ENCODE measurements at places on chromosomes 2 and 18.

- no peak overlapping the region for H3K27ac ChIP-seq
- DNase-seq, result no peak
- H3K4me1 ChIP-seq, result no peaks in the 10 kb centered on the region
- no peaks in the 10 kb centered on the region for H3K36me3 ChIP-seq
- no peak overlapping the region for H3K4me3 ChIP-seq
Measured at GRCh38 chr2:47251404-47251675, 96.2 kb upstream of the STPG4 start.

GRCh38 chr2:160157861-160158829 lies 41.9 kb downstream of the ITGB6 start:
- H3K27me3 ChIP-seq, result no peaks in the 10 kb centered on the region
- no peak overlapping the region for H3K27ac ChIP-seq
- DNase-seq, result no peak
- no peaks in the 10 kb centered on the region for H3K4me1 ChIP-seq
- H3K4me3 ChIP-seq, result no peak overlapping the region

DNA sequence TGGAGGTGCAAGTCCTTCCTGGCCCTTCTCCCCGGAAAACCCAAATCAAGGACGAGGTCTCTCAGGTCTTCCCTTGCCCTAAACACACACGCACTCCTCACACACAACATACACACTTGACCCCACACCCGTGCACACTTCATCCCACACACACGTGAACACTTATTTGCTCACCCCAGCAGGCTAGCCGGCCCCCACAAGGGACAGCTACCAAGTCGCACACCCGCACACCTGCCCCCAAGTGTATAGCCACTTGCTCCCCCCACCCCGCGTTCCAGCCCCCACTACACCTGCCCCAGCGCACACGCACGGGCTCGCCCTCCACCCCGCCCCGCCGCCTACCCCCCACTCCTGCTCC lies 359 bp downstream of the TGFBRAP1 start:
- H3K4me3 ChIP-seq, result peak overlapping the region; percentile 45
- H3K4me1 ChIP-seq, result peaks cover 9% of the 10 kb centered on the region
- no peak for DNase-seq
- peak overlapping the region; percentile 76 for H3K27ac ChIP-seq
- no peaks in the 10 kb centered on the region for H3K27me3 ChIP-seq

DNA sequence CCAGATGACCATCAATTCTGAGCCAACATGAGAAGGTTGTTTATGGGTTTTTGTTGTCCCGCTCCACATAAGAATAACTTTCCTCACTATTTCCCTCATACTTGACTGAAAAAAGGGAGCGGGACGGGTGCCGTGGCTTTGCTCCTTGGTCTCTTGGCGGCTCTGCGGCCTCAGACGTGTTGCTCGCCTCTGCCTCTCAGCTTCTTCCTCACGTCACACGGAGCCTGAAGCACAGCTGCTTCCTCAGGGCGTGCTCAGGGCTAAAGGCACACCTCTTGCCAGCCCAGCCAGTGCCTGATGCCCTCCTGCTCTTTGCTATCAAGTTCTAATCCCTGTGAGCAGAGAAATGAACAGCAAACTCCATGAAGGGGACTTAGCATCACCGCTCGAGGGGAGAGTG lies 17.9 kb upstream of the ID2 start:
- DNase-seq, result no peak
- H3K4me1 ChIP-seq, result peaks cover 11% of the 10 kb centered on the region
- H3K4me3 ChIP-seq, result no peak overlapping the region
- H3K27me3 ChIP-seq, result no peaks in the 10 kb centered on the region

DNA sequence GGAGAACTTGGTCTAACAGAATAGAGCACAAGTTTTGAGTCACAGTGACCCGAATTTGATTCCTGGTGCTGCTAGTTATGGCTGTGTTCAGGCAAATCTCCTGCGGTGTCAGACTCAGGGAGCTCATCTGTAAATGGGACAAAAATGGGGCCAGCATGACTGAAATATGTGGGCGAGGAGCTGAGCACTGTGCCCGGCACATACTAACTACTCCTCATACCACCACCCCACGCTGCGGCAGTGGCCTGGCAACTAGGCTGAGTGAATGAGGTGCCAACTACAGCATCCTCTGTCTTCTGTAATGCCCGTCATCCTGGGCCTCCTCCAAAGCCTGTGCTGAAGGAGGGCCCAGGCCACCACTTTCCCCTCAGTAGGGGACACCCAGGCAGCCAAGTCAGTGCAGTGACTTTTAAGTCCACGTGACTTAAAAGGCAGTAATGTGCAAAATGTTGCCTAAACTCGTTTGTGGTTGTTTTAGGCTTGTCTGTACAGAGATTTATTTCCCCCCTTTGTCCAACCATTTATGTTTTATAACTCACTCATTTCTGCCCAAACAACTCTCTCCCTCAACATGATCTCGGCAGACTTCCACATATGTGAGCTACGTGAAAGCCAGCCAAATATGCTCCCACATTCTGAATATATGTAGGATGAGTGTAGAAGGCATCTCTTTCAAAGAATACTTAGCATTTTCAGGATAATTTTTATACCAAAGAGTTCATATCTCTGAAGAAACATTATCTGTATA lies 773.7 kb downstream of the TSN start:
- no peak overlapping the region for H3K4me3 ChIP-seq
- no peaks in the 10 kb centered on the region for H3K36me3 ChIP-seq
- no peaks in the 10 kb centered on the region for H3K4me1 ChIP-seq

Data from left lung (tissue), 14 donors.